ENCODE measurements at places on chromosomes 7 and 10. TPM values are rescaled to one million over a fixed set of nuclear protein-coding genes. Genes with fewer than 3 reads are reported as not detected.

The OR6V1 gene
- not detected for polyA plus RNA-seq

The DPP6 gene
- not detected for polyA plus RNA-seq

The LDB1 gene
- 100 TPM for polyA plus RNA-seq

The SFTPA1 gene
- not detected for polyA plus RNA-seq

The SOSTDC1 gene
- 0.07 TPM for polyA plus RNA-seq

The HOXA6 gene
- 1.8 TPM for polyA plus RNA-seq

The LIPN gene
- polyA plus RNA-seq = not detected

The LRRC4 gene
- 0.55 TPM for polyA plus RNA-seq

The PLA2G12B gene
- not detected for polyA plus RNA-seq

The LEP gene
- not detected for polyA plus RNA-seq

Data from IMR-90 (cell line).